GF-D8 (cell line): ENCODE measurements at places on chromosomes 2 and 18.

GRCh38 chr2:161796192-161796591 lies 172.0 kb downstream of the SLC4A10 start:
- no peak for DNase-seq

GRCh38 chr18:39019989-39020388 lies 1454.4 kb upstream of the CELF4 start:
- DNase-seq = no peak

DNA sequence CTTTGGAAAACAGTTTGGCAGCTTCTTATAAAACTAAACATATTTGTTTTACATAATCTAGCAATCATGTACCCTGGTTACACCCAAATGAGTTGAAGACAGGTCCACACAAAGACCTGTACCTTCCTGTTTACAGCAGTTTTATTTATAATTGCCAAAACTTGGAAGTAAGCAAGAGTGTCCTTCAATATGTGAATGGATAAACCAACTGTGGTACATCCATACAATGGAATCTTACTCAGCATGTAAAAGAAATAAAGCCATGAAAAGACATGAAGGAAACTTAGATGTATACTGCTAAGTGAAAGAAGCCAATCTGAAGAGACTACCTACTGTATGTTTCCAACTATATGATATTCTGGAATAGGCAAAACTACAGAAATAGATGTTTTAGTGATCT lies 23.7 kb downstream of the ORC4 start:
- DNase-seq = no peak

DNA sequence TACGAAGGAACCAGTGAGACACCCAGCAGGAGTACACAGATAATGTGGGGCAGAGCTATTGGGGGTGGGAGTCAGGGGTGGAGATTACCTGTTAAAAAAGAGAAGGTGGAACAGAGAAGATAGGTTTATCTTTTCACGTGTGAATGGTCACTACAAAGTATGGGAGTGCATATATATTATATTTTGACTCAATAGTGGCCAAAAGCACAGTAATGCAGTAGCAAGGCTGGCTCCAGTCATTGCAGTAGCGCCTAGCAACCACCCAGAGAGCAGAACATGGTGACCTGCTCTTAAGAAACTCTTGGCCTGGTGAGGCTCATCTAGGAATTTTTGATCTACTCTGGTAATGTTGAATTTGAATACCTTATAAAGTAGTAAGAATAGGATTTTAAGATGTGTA lies 1.0 kb downstream of the IMPACT start:
- DNase-seq = no peak

- DNase-seq = no peak
Measured at GRCh38 chr2:185813707-185814106, 75.1 kb downstream of the FSIP2 start.

DNA sequence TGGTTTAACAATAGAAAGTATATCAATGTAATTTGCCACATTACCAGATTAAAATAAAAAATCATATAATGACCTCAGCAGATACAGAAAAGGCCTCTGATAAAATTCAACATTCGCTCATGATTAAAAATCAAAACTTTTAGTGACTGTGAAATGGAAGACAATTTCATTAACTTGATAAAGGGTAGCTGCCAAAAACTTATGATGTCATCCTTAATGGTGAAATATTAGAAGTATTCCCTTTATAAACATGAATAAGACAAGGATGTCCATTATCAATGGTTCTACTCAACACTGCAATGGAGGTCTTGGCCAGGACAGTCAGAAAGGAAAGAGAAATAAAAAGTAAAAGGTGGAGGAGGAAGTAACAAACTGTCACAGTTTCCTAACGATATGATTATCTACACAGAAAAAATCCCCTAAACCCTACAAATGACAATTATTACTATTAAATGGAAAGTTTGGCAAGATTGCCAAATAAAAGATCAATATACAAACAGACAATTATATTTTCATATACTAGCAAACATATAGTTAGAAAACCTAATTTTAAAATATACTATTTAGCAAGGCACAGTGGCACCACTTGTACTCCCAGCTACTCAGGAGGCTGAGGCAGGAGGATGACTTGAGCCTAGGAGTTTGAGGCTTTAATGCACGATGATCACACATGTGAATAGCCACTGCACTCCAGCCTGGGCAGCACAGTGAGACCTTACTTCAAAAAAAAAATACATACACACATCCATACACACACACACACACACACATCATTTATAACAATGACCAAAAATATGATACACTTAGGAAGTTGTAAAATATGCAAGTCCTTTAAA lies 12.8 kb downstream of the METTL8 start:
- DNase-seq = no peak

- no peak for DNase-seq
Measured at GRCh38 chr18:23584019-23584983, 2.0 kb downstream of the NPC1 start.

GRCh38 chr2:105866216-105867185 lies 121.8 kb downstream of the NCK2 start:
- DNase-seq = no peak

DNA sequence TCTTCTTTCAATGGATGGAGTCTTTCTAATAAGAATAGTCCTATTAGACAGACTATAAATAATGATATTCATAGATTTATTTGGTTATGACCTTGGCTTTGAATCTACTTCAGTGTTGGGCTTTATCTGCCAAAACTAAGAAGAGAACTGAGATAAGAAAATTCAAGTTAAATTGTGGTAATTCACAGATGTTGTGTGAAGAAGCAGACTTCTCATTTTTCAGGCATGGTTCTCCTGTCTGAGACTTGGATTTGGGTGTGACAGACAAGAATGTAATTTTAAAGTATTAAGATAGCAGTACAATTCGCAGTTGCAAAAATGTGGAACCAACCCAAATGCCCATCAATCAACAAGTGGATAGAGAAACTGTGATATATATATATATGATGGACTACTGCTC lies 124.7 kb downstream of the QPCT start:
- no peak for DNase-seq

DNA sequence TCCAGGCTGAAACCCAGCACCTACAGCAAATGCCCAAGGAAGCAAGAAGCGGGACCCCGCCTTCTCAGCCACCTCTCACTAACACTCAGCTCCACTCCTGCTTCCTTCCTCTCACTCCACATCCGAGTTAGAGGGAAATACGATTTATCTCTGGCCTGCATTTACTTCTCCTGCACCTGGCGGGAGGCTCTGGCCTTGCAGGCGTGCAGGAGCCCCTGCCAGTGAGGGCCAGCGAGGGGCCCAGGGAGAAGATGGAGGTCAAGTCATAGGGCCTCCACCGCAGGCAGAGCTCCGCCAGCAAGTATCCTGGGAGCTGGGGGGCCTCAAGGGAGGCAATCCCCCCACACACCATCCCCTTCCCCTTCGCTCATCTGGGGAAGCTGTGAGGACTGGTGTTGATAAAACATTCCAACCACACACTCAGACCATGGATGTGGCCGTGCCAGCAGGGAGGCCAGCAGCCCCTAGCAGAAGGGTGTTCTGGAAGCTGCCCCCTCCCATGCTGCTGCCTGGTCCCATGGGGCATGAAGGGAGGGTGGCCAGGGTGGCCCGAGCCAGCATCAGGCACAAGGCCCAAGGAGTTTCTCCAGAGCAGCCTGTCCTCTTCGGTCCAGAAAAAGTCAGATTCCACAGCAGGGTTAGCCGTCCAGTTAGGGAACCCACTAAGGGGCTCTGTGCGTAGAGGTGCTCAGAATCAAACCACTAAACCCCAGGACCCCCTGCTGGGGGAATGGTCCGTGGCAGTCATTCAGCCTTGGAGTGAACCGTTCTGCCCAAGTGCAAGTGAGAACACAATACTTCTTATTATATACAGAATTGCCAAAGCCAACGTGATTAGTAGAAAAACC lies 91.2 kb downstream of the HDAC4 start:
- DNase-seq = peak; percentile 59

- no peak for DNase-seq
Measured at GRCh38 chr2:211248841-211249240, 692.4 kb downstream of the CPS1 start.

DNA sequence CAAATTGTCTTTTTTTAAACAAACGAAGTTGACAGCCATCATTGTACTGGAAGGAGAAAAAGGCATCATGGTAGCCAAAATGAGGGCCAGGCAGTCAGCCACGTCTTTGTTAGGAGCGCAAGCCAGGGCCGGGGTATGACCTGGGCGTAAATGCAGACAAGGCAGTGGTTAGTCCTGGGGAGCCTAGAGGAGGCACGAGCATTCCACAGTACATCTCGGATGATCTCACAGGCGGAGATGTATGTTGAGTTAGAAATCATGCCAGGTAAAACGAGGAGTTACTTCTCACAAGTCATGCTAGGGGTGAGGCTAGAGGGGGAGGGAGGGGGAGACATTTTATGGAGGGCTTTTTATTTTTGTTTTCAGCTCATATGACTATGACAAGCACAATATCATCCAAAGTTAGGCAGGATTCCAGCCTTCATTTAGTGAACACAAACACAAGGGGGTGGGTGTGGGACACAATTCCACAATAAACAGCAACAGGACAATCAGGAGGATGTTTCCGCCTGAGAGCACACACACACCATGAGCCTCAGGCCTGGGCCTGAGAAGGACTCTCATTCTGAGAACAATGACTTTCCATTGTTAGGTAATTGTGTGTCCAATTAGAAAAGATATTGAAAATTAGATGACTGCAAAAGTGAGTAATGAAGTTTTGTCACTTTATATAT lies 64.4 kb upstream of the PGAP1 start:
- no peak for DNase-seq

DNA sequence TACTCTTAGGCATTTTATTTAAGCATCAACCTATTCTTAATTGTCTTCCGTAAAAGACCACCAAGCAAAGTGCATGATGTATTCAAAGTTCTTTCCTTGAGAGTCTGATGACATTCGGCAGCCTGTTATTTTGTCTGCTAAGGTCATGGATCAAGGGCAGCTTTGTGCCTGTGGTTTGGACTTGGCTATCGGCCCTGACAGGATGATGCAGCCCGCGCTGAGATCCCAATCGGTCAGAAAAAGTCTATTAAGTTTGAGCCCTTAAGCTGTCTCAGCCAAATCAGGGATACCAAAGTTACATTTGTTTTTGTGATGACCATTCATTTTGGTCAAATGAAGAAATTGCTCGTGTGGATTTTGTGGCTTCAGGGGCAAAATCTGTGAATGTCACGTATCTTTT lies 718.9 kb upstream of the FANCL start:
- DNase-seq = no peak

DNA sequence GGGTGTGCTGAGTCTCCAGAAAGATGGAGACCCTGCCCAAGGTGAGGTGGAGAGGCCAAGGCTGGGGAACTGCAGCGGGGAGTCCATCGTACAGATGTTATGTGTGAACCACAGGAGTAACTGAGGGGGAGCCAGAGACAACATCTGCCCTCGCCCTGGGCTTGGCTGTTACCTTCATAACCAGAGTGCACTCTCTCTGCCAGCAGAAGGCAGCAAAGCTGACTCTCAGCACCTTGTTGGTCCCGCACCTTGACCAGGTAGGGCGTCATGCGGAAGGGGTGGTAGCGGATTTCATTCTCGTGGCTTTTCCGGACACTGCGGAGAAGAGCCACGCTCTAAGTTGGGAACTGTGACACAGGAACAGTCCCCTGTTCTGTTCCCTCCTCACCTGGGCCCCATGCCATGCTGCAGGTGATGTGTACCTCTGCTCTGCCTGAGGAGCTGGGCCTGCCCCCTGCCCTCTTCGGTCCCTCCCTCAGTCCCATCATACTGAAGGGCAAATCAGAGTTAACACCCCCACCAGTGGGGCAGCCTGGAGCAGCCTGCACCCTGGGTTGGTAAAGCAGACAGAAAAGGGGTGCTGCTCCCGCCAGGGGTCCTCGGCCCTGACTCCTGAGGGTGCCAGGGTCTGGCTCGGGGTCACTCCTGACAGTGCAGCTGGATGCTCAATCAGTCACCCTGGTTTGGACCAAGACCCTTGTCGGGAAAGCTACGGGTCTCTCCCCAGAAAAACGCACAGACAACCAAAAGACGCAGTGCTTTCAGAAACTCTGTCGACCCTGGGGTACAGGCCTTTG lies 20.3 kb downstream of the PER2 start:
- DNase-seq = no peak

DNA sequence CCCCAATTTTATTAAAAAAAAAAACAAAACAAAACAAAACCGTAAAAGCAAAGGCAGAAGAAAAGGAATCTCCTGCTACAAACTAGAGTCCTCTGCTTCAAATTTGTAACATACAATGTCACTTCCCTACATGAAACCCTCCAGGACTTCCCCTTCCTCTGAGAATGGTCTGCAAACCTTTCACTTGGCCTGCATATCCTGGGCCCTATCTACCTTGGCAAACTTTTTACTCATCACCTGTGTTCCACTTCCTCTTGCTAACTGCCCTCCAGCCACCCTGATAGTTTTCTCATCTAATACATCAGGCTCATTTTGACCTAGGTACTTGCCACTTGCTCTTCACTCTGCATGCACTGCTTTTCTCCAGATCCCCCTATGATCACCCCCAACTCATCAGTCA lies 255.5 kb downstream of the ETAA1 start:
- DNase-seq = no peak

DNA sequence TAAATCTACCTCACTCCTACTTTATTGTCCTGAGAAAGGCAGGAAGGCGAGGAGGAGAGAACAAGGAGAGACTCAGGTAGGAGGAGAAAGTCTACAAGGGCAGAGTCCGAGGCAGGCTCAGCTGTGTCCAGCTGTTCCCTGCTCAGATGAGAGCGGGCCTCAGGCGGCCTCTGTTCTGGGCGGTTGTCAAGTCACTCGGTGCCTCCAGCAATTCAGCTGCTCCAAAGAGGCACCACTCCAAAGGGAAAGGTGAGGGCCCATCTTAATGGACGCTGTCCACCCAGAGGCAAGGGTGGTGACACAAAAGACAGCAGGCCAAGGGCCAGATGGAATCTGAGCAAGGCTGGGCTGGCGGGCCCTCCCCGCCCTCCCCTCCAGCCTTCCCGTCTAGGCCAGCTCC lies 101.4 kb upstream of the EPAS1 start:
- no peak for DNase-seq

GRCh38 chr2:58055033-58055786 lies 8.6 kb downstream of the VRK2 start:
- no peak for DNase-seq

DNA sequence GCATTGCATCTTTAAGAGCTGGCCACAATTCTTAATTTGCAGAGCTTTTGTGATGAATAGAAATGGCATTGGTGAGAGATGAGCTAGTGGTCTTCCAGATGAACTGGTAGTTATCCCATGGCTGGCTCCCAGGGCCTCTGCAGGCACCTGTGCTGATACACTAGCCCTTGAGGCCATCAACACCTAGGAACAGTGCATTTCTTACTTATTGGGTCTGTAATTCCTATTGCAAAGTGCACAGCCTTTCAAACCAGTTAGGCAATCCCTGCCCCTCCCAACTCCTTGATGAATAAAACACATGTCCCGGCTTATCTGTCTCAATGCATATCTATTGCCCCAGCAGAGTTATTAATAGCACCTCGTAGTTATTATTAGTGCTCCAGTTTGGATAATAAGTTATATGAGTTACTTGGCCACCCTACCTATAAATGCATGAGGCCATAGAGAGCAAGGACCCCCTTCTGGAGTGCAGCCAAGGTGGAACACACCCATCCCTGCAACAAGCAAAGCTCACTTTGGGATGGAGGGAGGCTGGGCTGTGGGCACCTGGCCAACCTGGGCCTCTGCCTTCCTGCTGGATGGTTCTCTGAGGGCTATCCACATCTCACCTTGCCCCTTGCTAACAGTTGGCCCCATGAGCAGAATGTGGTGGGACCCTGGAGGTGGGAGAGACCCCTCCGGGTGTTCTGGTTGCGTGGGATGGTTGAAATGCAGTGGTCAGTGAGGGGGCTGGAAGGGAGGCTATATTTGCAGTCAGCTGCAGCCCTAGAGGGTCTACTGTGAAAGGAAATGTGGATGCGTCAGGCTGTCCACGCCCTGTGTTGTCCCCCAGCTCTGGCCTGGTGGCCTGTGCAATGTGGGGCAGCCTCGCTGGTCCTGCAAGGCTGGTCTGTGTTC lies 455.9 kb upstream of the HS6ST1 start:
- no peak for DNase-seq
